ENCODE measurements at places on chromosomes 13 and 19.

DNA sequence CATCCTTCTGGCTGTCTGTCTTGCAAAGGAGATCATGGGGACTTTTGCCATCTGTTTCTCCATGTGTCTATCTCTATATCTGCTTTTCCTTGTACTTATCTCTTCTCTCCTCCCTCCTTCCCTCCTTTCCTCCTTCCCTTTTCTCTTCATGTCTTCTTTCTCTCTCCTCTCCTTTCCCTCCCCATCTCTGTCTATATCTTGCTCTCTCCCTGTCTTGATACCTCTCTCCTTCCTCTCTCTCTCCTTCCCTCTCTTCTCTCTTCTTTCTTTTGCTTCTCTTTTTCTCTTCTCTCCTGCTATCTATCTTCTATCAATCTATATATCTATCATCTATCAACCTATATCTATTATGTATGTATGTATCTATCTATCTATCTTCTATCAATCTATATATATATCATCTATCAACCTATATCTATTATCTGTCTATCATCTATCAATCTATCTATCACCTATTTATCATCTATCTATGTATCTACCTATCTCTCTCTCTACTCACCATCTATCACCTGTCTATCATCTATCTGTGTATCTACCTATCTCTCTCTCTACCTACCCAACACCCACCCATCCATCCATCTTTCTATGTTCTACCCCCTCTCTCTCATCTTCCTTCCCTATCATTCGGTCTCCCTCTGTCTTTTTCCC lies 27.5 kb downstream of the SPTBN4 start:
- DNase-seq: no peak

DNA sequence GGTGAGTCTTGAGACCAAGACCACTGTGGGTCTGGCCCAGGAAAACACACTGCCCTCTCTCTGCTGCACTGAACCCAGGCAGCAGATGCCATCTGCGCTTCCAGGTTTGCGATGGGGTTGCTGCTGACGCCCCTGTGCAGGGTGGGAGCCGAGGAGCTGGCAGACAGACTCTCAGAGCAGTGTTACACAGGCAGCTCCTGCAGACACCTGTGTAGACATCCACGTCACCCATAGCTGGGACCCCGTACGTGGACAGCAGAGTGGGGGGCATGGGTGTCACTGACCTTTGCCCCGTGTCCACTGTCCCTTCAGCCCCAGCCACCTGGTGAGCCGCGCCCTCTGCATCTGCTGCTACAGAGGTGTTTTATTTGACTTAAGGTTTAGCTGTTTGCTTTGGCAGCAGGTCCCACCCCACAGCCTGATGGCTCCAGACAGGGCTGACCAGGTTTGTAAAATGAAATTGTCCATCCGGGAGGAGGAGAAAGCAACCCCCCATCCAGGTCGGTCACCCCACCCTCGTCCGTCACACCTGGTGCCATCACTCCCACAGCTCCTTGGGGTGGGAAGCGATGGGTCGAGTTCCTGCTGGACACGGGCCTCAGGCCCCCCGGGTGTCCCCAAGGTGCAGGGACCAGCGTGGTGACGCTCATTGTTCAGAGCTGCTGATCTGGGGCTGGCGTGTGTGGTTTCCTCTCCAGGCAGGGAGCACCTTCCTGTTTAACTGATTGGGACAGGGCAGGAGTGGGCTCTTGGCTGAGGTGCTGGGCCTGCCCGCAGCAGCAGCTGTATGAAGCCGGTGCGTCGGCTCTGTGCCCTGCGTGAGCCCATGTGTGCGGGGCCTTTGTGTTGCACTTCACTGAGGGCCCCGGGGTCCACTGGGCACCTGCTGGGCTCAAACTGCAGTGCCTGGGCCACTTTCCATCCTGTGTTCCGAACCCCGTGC lies 28.4 kb downstream of the MCF2L start:
- DNase-seq: no peak

GRCh38 chr19:17074634-17075034 lies 618 bp downstream of the HAUS8 start:
- DNase-seq: no peak

DNA sequence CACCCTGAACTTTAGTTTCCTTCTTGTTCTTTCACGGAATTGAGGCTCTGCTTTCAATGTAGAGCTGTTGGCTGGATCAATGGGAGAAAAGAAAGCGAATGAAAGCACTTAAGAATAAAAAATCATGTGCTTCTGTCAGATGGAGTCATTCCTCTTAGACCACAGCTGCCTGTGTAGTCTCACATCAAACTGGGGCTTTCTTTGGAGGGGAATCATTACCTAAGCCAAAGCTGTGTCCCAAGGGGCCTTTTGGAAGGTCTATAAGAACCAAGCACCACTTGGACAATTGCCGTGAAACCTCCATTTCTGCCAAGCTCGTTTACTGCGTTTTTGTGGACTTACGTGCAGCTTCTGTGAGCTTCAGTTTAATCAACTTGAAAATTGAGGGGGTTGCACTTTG lies 44.2 kb upstream of the RNF113B start:
- no peak for DNase-seq
